ENCODE measurements at places on chromosomes 16 and 17.

DNA sequence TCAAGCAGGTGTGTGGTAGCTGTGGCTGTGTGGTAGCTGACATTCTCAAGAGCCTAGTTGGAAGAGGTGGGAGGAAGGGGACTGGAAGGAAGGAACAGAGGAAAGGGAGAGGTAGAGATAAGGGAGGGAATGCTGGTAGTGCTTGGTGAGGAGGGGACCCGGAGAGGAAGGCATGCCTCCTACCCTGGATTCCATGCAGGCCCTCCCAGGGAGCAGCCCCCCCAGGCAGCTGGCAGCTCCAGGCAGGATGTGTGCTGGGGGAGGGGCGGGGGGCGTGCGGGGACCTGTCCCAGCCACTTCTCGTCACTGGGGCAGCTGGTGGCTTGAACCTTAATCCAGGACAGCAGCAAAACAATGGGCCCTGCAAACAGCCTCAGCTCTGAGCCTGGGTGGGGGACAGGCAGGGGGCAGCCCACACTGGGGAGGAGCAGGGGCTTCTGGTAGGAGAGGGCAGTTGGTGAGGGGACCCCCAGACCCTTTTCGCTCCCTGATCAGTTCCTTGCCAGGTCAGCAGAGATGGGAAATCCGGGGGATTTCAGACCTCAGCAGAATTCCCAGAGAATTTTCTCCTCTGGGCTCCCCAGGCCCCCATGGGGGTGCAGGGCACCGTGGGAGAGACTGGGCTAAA, 27.1 kb downstream of the ARHGAP23 start:
- DNase-seq, result no peak

GRCh38 chr17:47633996-47634395, 15.7 kb upstream of the KPNB1 start:
- DNase-seq, result no peak

DNA sequence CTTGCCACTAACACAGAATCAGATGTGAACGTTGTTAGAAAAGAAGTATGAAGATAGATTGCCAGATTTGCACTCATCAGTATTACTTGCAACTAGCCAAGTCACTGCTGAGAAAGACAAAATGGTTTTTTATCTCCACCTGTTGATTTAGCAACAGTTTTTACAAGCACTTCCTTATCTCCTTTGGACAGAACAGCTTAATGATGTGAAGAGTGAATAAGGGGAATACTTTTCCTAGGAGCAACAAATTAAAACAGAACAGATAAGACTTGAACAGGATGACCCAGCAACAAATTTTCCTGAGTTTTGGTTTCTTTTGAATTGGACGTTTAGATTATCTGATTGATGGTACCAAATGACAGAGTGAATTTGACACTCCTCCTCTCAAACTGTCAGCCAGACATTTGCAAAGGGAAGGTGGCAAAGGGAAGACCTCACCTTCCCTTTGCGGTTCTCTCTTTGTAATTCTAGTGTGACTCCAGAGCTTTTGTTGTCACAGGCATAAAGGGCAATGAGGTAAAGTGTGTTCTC, 130.6 kb downstream of the NLK start:
- DNase-seq, result no peak

DNA sequence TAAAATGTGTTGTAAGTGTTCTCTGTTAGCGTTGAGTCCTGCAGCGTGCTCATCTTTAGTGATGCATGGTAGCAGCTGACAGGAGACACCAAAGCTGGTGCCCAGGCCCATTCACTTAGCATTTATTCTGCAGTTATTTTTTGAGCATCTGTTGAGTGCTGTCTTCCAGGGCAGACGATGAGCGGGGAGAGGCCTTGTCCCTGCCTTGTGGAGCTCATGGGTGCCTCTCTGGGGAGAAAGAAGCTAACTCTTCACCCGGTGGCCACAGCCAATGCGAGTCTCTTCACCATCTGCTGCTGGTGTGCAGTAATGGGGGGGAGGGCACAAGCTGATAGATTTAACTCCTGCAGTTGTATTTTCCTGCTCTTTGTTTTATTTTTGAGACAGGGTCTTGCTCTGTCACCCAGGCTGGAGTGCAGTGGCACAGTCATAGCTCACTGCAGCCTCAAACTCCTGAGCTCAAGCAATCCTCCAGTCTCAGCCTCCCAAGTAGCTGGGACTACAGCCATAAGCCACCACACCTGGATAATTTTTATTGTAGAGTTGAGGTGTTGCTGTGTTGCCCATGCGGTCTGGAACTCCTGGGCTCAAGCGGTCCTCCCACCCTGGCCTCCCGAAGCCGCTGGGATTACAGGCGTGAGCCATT, 30.5 kb downstream of the GPT2 start:
- DNase-seq, result no peak

GRCh38 chr16:67393111-67393787, at the start of gene TPPP3:
TPPP3 (minus strand) TSS chr16:67393498; CDS start chr16:67391111, 2,387 bp downstream.
- DNase-seq, result peak; percentile 15

DNA sequence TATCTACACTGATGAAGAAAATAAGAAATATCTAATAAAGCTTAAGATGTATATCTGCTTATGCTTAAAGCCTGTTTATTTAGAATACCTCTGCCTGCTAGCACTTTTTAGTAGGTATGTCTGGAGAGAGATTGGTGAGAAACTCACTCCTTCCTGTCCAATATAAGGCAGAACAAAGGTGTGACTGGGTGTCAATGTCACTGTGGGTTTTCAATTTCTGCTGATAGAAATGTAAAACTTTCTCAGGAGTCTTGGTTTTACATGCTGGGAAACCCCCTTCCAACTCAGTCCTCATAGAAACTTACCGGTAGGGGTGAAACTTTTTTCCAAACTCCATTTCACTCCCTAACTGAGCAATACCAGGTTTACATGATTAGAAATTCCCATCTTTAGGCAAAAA, 17.8 kb upstream of the MPHOSPH6 start:
- no peak for DNase-seq

- DNase-seq, result no peak
These were observed 7.8 kb downstream of the SYCE1L start for GRCh38 chr16:77207030-77207429.

DNA sequence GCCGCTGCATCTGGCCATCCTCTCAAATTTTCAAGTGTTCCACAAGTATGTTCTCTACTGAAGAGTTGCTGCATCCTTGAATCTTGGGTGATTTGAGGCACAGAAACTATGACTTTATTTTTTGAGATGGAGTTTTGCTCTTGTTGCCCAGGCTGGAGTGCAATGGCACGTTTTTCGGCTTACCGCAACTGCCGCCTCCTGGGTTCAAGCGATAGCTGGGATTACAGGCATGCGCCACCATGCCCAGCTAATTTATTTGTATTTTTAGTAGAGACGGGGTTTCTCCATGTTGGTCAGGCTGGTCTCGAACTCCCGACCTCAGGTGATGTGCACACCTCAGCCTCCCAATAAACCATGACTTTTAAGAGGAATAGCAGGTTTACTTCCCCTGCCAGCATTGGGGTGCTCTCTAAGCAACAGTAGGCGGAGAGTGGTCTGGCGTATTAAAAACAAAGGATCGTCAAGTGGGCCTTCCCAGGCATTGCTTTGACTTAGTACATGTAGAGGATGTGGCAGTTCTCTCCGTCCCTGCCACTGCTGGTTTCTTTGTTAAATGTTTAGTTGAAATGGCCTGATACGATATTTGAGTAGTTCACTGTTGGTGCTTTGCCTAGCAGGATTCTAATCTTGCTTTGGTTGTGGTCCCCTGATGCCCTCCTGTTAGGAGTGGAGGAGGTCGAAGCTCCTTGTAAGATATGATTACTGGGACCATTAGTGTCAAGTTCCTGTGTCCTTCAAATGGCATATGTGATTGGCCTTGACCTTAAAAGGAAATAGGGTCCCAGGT, 9.5 kb downstream of the PYCARD start:
- DNase-seq, result no peak

DNA sequence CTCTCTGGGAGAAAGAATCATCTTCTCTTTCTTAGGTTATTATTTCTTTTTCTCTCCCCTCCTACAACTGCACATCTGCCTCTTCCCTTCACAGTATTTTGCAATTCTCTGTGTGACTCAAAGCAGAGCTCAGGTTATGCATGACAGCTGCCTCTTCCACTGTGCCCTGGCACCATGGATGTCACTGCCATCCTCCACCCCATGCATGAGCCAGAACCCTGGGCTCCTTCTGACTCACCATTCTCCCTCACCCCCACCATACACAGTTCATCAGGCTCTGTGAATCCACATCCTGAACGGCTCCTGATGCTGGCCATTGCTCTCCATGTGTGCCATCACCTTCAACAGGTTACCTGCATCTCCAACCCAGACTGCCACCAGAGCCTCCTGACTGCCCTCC, 23.9 kb downstream of the CA10 start:
- no peak for DNase-seq

GRCh38 chr16:85982563-85982939, 83.6 kb downstream of the IRF8 start:
- DNase-seq, result no peak

DNA sequence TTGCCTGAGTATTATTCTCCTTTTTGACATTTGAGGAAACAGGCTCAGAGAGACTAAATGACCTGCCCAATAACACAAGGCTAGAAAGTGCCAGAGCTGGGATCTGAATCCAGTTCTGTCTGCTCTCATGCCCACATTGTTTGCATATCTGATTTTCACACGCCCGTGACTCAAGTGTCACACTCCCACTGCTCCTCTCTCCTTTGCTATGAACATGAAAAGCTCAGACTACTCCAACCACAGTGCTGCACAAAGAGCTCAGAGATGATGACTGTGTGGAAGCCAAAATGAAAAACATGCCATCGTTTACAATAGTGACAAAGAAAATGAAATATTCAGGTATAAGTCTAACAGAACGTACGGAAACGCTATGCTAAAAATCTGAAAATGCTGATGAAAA, 107.9 kb downstream of the SMG6 start:
- DNase-seq, result peak; percentile 21

- DNase-seq, result no peak
These were observed 15.8 kb downstream of the RIPOR1 start for GRCh38 chr16:67544329-67544841.

- no peak for DNase-seq
These were observed 242.6 kb downstream of the XYLT1 start for GRCh38 chr16:17228048-17228707.

GRCh38 chr17:29156781-29157180, 23.4 kb downstream of the MYO18A start:
- no peak for DNase-seq

DNA sequence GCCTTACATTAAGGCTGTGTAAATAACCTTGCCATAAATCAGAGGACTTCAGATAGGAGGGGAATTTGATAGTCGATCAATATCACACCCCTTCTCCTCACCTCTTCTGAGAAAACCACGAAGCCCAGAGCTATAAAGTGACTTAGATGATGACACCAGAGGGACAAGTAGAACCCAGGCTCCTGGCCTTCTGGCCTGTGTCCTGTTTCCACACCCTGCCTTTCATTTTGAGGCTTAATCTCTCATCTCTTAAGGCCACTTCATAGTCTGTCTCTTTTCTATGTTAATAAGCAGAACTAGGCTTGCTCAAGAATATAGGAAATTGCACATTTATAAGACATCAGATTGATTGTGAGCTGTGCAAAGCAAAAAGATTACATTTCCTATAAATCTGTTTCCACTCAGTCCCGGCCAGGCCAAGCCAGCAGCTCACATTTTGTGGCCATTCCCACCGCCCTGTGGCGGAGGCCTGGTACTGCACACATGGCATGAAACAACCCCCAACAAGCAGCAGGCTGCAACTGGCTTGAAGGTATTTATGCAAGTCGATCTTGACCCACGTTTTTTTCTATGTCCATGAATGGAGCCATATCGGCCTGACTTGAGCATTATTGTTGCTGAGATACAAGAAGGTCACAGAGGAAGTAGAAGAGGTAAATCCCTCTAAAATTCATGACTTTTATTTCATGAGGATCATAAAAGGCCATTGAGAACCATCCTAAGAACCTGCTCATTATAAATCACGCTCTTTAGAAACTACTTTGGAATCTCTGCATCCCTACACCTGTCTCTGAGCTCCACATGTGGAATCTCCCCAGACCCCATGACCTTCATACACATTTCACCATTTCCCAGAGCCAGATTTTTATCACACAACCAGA, 93.7 kb downstream of the PMP22 start:
- DNase-seq, result no peak

DNA sequence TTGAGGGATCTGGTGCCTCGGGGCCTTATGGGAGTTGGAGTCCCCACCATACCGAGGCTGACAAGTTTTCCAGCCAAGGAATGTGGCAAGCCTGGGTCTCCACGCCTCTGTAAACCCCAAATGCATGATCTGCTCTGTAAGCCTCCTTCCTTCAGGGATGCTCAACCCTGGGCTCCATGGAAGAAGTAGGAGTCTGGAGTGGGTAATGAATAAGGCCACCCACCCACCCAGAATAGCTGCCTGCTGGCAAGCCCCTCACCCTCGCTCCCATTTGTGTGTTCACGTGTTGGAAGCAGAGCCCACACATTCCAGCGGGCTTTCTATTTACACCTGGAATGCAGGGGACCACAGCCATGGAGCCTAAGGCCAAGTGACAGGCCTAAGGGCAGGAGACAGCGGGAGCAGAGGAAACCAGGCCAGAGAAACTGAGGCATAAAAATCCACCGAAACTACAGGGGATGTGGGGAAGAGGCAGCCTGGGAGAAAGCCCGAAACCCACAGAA, 4.4 kb downstream of the DLG4 start:
- no peak for DNase-seq

- no peak for DNase-seq
These were observed 509 bp upstream of the JUP start for GRCh38 chr17:41787021-41787418.

- no peak for DNase-seq
These were observed 84.1 kb downstream of the AIPL1 start for GRCh38 chr17:6350806-6351205.

DNA sequence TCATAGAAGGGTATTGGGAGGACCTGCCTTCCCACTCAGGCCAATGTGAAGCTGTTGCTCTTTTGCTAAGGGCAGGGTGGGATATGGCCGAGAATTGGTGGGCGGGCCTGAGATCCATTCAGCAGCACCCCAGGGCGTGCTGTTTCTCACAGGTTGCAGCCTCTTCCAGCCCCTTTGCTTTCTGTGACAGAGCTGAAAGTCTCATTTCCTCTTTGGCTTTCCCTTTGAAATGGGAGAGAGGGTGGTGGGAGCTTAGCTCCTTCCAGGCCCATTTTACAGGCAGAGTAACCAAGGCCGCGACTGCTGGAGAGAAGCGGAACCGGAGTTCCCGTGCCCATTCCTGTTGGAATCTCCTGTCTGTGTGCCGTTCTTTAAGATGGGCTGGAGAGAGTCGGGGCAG, 183.0 kb downstream of the RAB11FIP4 start:
- DNase-seq, result no peak

All from activated CD4-positive, alpha-beta T cell treated with anti-CD3 and anti-CD28 coated beads for 4 hours (primary cell).